ENCODE measurements at places on chromosomes 4 and X.

GRCh38 chrX:106774981-106775380 lies 27.5 kb upstream of the TBC1D8B start:
- DNase-seq: no peak

GRCh38 chr4:167222099-167222498 lies 12.2 kb downstream of the SPOCK3 start:
- DNase-seq: no peak

- DNase-seq: no peak
Observed at GRCh38 chr4:107391009-107391629, 328.9 kb downstream of the PAPSS1 start.

DNA sequence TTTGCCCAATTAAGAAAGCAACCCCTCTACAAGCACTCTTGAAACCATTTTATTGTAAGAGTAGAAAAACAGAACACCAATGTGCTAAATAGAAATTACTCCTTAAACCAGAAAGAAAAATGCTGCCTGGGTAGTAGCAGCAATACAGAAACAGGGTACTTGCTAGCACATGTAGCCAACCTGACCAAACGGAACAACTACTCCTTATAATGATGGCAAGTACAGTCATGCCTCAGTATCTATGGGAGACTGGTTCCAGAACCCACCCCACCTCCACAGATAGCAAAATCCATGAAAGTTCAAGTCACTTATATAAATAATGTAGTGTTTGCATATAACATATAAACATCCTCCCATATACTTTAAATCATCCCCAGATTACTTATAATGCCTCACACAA lies 168.8 kb downstream of the ATRX start:
- DNase-seq: no peak
